ENCODE measurements at places on chromosomes 11 and 22.
A peak's percentile ranks its signal among the peaks of the same experiment; 100 is the strongest.

- no peak for DNase-seq
Observed at GRCh38 chr22:49825436-49825835, 2.2 kb downstream of the BRD1 start.

- no peak for DNase-seq
Observed at GRCh38 chr11:57802411-57802810, 40.8 kb downstream of the CTNND1 start.

GRCh38 chr11:115606498-115607220 lies 102.4 kb upstream of the CADM1 start:
- no peak for DNase-seq

- DNase-seq: no peak
Observed at GRCh38 chr22:28369854-28370253, 309.8 kb downstream of the TTC28 start.

DNA sequence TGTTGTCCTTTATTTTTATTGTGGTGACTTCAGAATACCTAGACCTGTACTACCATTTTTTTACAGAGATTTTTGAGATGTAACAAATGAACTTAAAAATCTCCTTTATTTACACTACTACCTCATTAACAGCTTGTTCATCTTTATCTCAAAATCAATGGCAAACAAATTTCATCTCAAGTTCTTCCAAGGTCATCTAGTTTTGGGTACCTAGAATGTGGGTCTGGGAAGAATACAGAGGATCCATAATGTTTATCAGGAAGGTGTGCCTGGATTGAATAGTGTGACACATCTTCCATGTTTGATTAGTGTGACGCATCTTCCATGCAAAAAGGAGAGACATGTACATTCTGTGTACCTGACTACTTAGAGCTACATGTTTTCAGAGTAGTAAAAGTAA lies 63.3 kb upstream of the CCDC179 start:
- no peak for DNase-seq

DNA sequence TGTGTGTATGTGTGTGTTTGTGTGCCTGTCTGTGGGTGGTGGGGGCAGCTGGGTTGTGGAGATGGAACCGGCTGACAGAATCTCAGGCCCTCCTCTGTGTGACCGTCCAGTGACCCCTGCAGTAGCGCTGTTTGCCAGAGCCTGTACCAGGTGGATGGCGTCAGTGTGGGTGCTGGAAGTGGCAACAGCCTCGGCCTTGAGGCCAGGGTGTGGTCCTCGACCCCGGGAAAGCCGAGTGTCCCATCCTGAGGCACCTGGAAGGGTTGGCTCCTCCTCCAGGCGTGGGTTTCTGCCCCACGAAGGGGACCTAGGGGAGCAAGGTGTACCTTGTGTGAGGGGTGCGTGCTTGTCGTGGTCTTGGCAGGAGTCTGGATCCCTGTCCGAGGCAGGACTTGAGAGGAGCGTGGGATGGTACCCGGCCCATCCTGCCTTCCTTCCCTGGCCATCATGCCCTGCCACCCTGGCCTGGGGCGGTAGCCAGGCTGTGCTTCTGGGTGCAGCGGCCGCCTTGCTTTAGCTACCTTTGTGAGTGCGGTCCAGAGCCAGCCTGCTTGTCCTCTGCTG lies 16.5 kb downstream of the TPCN2 start:
- DNase-seq: no peak

DNA sequence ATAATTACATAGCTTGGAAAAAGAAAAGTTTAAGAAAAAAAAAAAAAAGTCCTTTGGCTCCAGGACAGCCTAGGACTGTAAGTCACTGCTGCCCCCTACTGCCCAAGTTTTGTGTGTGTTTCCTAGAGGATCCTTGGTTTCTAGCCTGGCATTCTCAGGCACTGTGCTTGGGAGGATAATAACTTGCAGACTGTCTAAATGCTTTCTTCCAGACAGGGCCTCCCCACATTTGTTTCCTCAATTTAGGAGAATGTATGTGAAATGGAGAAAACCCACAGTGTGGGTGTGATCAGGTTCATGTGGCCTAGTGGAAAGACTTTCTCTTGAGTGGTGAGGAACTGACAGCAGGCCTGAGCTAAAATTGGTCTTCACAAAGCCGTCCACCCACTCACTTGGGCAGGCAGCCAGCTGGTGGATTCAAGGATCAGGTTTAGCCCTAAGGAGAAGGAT lies 191.0 kb downstream of the NAV2 start:
- DNase-seq: no peak

- DNase-seq: no peak
Observed at GRCh38 chr11:47688111-47688510, 27.1 kb downstream of the AGBL2 start.

GRCh38 chr11:34654483-34655334 lies 33.8 kb downstream of the EHF start:
- no peak for DNase-seq

GRCh38 chr22:27144321-27144720 lies 486.9 kb downstream of the MIAT start:
- DNase-seq: no peak

DNA sequence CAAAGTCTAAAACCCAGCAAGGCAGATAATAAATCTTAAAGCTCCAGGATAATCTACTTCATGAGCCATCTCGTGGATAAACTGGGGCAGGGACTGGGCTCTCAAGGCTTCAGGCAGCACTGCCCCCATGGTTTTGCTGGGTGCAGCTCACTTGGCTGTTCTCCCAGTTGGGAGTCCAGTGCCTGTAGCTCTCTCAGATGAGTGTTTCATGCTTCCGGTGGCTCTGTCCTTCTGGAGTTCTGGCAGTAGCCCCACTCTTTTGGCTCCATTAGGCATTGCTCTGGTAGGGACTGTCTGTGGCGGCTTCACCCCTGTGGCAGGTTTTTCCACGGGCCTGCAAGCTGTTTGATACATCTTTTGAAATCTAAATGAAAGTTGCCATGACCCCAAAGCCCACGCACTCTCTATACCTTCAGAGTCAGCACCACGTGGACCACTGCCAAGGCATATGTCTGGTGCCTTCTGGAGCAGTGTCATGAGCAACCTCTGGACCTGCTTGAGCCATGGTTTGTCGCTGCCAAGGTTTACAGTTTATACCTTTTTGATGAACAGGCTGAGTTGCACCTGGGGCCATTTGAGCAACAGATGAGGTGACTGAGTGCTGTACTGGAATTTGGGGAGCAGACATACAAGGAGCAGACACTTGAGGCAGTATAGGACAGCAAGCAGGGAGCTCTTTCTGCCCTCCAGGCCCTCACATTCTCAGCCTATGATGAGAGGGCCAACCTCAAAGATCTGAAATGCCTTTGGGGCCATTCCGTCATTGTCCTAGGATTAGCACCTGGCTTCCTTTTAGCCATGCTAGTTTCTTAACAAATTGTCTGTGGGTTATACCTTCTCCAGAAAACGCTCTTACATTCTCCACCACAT lies 48.6 kb downstream of the MTNR1B start:
- DNase-seq: no peak

DNA sequence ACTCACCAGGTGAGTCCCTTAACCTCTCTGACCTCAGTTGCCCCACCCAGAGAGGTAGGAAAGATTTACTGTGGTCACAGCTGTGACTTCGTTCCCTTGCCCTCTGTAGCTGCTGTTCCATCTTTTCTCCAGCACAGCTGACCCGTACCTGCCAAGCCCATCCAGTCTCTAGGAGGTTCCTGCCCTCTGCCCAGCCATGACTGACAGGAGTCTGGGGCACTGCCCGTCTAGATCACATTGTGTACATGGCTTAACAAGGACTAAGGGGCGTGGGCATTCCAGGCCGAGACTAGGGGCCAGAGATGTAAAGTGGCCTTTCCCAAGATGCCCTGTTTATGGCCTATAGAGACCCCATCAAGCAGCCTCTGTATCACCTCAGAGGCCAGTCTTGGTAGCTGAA lies 132.0 kb downstream of the PARVA start:
- no peak for DNase-seq

GRCh38 chr22:39013942-39014722 lies at the start of gene APOBEC3C:
TSS of gene APOBEC3C (plus strand) at chr22:39014257. CDS start at chr22:39014363, 106 bp downstream.
- peak; percentile 76 for DNase-seq

DNA sequence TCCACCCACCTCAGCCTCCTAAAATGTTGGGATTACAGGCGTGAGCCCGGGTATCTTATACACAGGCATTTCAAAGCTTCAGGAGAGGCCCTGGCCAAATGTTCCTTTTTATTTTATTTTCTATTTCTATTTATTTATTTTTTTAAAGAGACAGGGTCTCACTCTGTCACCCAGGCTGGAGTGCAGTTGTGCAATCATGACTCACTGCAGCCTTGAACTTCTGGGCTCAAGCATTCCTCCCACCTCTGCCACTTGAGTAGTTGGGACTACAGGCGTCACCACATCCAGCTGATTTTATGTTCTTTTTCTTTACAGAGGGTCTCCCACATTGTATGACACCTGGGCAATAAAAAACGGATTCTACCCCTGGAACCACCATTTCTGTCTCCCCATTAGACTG lies 71.2 kb downstream of the FBXO7 start:
- no peak for DNase-seq

DNA sequence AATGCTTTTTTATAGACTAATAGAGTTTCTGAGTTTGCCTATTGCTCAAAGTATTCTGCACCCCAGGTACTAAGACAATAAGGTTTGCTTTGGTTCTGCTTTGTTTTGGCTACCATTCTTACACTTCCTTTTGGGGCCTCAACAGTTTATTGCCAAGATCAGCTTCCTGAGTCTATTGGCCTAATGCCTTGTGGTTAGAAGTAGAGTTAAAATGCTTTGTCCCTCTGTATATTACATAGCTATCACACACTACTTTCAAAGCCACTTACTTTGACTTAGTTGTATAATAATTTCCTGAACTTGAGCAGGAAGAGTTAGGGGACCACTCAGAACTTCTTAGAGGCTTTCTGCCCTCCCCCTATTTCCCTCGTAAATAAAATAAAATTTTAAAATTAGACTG lies 96.5 kb downstream of the DLG2 start:
- DNase-seq: no peak

GRCh38 chr11:114889594-114890011 lies 211.3 kb downstream of the NXPE2 start:
- DNase-seq: no peak

GRCh38 chr11:47499161-47499560 lies 50.2 kb upstream of the RAPSN start:
- no peak for DNase-seq

DNA sequence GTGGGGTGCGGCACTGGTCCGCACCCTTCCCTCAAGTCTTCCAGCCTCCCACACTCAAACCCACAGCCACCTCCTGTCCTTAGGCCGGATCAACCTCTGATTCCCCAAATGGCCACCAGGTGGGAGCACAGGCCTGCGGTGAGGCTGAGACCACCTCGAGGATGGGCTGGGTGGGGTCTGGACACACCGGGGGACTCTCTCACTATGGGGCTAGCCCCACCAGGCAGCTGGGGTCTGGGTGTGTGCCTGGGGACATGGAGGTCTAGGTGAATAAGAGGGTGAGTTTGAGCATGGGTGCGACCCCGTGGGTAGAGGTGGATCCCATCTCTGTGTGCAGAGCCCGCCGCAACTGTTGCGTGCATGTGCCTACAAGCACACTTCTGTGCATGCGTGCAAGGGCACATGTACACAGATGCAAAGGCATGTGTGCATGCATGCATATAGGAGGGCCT lies 32.6 kb downstream of the MYO18B start:
- no peak for DNase-seq

DNA sequence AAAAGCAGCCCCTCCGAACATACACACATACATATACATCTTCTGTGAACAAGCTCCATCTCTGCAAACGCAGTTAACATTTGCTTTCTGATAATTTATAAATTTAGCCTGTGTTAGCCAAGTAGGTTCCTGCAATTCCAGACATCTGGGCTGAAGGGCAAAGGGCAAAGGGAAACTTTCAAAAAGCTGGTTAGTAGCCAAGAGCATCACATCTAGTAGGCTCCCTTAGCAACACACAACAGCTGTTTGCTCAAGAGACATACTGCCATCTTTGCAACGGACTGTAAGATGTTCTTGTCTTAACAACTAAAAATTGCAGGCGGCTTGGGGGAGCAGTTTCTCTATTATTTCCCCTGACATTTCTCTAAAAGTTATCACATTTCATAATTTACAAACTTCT lies 134.9 kb downstream of the RBFOX2 start:
- no peak for DNase-seq

DNA sequence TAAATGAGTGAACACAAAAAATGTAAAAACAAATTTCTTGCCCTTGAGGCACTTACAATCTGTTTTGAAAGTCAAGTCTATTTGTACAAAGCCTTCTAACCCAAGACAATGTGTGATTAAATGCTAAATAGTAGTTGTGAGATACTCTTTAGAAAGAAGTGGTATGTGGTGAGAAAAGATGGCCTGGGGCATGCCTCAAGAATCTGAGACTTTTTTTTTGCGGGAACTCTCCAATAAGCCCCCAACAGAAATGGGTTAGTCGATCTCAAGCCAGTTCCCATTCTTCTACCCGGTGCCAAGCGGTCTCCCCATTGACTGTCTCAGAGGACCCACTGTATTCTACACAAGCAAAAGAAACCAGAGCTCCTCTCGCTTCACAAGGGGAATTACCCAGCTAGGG lies 26.9 kb upstream of the TBCEL start:
- no peak for DNase-seq

- no peak for DNase-seq
Observed at GRCh38 chr11:3169255-3170043, 4.3 kb upstream of the OSBPL5 start.

DNA sequence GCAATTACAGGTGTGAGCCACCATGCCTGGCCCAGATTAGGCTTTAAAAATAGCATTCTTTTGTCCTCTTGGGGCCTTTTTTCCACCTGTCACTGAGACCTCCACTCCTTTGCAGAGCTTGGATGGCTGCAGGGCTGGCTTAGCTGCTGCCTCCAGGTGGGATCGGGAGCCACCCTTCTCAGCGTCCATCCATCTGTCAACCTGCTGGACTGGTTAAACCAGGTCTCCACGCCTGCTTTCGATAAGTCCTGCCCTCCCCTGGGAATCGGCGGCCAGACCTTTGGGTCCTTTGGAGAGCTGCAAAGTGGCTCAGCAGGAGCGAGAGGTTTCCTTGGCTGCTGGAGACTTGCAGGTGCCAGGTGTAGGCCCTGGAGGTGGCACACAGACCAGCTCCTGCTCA lies 23.4 kb upstream of the GRAMD4 start:
- no peak for DNase-seq

GRCh38 chr11:61837411-61838005 lies 9.4 kb downstream of the FADS2 start:
- no peak for DNase-seq

- DNase-seq: no peak
Observed at GRCh38 chr11:58652726-58653280, 30.3 kb downstream of the CNTF start.

- DNase-seq: no peak
Observed at GRCh38 chr11:65378208-65378927, 4.1 kb downstream of the SLC25A45 start.

DNA sequence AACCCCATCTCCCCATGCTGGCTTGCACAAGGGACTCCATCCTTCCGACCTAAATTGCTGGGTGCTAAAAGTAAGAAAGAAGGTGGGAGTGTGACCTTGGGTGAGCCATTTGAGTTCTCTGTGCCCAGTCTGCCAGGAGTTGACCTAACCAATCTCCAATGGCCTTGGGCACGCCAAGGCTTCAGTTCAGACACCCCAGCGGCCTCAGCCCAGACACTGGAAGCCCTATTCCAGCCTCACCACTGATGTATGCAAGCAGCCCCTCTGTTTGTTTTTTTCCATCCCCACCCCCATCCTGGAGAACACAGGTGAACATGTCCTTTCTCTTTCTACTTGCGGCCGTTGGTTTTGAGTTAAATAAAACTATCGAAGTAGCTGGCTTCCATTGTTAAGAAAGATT lies 31.9 kb downstream of the MYH9 start:
- no peak for DNase-seq
